ENCODE measurements at places on chromosomes 3 and 15.

DNA sequence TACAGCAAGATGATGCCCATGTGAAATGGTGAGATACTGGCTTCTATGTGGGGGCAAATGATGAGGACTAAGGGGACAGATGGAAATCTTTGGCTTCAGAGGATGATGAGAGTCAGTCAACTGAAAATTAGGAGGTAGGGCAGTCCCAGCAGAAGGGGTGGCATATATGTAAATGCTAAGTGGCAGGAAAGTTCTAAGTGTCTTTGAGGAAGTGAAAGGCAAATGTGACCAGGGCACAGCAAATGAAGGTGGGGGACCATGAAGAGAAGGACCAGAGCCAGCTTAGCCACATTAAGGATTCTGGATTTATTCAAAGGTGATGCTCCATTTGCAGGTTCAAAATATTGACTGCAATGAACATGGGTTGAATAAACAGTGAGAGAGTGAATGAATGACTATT lies 29.2 kb upstream of the LIMD1 start:
- no peak for DNase-seq

DNA sequence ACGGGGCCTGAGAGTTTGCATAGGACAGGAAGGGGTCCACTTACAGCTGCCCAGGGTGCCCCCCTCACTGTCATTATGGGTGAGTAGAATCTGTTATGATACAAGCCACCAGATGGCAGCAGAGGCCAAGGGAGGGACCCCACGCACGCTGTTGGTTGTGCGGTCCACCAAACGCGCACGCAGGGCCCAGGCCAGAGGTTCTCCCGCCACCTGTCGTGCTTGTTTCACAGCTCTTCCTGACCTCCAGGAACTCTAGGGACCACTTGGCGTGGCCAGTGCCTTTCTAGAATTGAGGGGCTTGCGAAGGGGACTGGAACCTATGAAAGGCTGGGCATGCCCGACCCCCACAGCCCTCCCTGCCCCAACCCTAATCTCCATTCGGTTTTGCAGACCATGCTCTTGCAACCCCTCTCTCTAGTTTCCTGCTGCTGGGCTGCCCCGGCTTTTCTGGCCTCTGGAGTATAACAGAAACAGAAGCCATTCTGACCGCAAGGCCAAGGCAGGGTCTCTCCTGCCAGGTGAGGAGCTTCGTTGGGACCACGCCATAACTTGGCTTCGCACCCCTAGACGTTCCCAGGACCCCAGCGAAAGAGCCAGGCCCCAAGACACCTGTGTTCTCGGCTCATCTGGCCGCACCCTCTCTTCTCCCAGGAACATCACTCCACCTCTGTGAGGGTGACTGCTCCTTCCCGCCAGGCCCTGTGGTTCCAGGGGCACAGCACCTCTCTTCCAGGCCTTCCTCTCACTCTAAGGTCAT lies 46.0 kb downstream of the ALDH1L1 start:
- DNase-seq = no peak

DNA sequence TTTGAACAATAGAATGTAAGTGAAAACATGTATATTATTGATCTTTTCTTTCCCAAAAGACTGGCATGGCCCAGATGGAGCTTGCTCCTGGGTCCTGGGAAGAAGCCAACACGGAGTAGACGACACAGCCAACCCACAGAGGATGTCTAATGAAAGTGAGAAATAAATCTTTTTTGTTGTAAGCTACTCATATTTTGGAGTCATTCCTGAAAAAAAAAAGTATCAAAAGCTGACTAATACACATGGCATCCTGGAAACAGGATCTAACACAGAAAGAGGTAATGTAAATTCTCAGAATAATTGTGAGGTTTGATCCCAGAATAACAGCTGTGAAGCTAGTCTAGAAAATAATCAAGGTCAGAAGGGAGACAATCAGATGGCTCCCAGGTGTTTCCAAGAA lies 12.6 kb upstream of the FRMD5 start:
- peak; percentile 58 for DNase-seq

DNA sequence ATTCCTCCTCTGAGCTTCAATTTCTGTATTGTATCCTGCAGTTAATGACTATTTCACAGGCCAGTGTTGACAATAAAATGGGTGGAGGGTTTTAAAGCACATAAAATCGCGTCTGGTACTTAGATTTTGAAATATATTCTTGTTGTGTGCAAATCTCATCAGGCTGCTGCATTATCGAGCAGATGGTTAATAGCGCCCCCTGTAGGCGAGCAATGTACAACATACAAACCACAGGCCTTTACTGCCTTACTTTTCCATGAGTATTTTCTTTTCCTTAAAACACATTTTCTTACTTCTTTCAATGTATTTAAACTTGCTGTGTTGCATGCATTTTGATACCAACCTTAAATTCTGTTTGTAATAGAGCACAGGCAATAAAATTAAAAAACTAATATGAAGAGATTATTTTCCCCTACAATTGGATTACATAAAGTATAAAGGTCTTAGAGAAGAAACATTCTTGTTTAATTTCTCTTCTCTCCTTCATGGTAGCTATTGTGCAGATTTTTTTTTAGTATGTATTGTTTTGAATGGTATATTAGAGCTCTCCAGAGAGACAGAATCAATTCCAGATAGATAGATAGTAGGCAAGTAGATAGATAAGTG lies 608.4 kb downstream of the CADM2 start:
- DNase-seq = no peak

- DNase-seq = no peak
These were observed 60.8 kb downstream of the SNRK start for GRCh38 chr3:43346978-43347749.

DNA sequence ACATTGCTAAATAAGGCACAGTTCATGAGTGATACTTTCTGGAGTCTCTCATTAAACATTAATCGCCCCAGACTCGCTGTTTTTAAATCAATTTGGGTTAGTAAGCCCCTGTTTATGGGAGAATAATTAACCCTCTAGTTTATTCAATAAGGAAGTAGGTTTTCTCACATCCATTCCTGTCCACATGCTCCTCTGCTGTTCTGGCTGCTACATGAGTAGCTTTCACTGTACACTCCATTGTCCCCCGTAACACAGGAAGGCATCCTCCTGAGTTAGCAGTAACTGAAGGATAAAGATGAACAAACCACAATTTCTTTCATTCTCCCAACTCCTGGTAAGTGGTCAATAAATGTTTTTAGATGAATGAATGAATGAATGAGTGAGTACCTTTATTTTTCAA lies 378.5 kb downstream of the DIPK2A start:
- DNase-seq = no peak

GRCh38 chr3:107269136-107269535 lies 108.1 kb upstream of the CCDC54 start:
- DNase-seq = no peak

DNA sequence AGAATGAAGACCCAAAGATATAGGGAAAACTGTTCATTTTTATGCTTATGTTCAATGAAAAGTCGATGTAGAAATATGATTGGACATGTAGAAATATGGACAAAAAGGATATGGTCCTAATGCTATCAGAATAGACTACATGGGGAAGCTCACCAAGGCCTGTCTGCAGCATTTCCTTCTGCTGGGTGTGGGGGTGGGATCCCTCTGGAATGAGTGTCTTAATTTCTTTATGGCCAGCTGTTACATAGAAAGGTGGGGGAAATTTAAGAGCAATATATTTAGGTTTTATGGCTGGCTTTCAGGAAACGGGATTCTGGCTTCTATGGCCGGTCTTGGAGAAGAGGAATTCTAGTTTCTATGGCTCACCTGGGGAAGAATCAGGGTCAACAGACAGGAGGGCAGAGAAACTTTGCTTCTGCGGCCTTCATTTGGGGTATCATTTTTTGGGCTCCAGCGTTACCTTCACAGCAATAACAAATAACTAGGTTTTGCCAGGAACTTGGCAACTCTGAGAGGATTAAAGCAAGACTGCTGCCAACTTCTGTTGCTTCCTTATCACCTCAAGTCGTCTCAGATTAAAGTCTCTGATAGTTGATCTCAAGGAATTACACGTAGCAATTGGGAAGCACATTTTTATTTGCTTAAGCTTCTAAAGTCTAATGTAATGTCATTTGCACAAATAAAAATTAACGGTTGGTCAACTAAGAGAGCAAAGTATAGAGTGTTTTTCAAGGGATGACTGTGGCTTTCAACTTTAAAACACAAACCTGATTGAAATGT lies 57.0 kb upstream of the GATM start:
- no peak for DNase-seq

DNA sequence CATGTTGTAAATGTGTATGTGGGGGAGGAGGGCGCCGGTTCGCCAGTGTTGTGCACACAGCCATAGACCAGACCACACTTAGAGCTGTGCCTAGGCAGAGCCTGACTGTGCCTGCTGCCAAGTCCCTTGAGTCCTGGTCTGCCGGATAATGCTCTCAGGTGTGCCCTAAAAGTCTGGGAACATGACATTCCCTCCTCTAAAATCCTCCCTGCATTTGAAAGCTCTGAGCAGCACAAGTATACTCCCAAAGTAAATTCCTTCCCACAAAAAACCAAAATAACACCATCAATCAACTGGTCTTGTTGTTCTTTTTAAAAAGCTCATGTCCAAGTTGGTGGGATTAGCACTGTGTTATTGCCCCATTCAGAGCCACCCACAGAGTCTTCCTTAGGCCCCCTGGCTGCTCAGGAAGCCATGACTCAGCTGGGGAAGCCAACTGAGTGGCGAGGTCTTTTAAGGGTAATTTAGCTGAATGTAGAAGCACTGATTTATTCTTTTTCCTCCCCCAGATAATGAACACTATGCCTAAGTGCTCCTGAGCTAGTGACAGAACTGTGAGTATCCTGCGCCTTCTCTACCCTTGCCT lies 147.8 kb upstream of the MCTP2 start:
- DNase-seq = peak; percentile 62

DNA sequence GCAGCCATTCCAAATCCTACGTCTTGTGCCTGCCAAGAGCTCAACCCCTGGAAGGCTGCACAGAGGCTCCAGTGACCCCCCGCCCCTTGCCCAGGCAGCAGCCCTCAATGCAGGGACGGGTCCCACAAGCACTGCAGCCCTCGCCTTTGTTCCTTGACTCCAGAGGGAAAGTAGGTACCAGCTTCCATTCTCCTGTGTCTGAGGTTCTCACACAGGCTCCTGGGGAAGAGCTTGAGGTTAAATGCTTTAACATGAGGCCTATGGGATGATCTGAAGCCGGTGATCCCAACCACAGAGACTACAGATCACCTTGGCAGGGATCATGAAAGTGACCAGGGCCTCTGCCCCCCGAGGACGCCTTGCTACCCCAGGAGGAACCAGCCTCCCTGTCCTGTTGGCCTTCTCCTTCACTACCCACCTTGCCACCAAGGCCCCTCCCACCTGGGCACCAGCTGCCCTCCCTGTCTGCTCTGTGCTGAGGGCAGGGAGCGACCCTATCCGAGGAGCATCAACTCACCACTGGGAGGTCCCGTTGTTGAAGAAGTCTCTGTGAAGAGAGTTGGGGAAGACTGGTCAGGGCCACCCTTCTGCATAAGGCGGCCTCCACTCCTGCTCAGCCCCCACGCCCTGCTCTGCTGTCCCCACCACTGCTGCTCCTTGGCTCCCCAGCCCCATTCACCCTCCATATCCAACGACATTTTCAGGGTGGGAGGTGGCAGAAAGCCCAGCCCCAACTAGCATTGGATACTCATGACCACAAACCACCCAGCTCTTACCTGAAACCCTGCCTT lies 95.3 kb downstream of the SEC22A start:
- no peak for DNase-seq

GRCh38 chr3:29083676-29084075 lies 197.2 kb upstream of the RBMS3 start:
- DNase-seq = no peak

GRCh38 chr3:136078421-136079364 lies 113.2 kb downstream of the PPP2R3A start:
- DNase-seq = no peak

- no peak for DNase-seq
These were observed 871.8 kb upstream of the NR2F2 start for GRCh38 chr15:95458721-95459120.

DNA sequence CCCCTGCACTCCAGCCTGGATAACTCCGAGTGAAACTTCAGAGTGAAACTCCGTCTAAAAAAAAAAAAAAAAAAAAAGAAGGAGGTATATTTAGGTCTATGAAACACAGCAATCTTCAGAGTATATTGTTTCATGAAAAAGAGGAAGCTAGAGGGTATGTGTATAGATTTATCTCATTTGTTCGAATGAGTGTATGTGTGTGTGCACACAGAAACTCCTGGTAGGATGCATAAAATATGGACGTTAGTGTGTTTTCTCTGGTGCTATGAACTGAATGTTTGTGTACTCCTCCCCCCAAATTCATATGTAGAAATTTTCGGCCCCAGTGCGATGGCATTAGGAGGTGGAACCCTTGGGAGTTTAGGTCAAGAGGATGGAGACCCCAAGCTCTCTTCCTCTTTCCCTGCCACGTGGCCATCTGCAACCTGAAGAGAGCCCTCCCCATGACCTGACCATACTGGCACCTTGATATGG lies 98.6 kb upstream of the KLF13 start:
- DNase-seq = no peak

DNA sequence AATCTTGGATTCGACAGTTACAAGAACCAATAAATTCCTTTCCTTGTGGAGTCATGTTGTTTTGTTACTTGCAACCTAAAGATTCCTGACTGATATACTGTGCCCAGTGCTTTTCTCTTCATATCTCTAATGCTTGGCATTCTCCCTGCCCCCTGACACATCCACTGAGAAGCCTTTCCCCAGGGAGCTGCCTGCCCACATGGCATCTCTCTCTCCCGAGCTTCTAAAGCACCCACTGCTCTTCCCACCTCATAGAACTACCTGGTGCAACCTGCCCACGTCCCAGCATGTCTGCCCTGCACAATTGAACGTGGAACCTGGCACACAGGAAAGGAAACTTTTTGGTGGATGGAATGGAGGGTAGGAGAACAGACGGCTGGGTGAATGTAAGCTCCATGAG lies 6.8 kb downstream of the CYP8B1 start:
- no peak for DNase-seq

GRCh38 chr3:71008350-71008935 lies 575.1 kb downstream of the FOXP1 start:
- DNase-seq = no peak

DNA sequence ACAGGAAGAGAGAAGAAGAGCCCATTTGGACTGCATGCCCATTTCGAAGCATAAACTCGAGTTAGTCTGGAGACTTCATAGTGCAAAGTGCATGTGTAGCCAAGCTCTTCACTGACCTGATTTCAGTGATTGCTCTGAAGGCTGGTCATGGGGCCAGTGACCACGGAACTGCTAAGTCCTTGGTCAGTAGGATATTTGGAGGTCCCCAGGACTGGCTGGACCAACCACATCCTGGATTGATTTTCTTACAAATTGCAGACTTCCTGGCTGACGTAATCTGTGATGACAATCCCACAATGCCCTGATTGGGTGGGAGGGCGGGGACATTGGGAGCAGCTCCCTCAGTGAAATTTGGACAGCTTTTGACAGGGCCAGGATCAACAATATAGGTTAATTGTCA lies 233.4 kb downstream of the CACNA2D3 start:
- no peak for DNase-seq
